Vein endothelial cell (primary cell): ENCODE measurements at places on chromosomes 13 and 19. TPM values are rescaled to one million over a fixed set of nuclear protein-coding genes. Genes with fewer than 3 reads are reported as not detected.

IQCN gene
- 0.29 and 0.33 TPM in 2 replicates for total RNA-seq

ZNF582 gene
- total RNA-seq, result 2.2 and 2.3 TPM in 2 replicates

CD33 gene
- total RNA-seq, result not detected in 2 replicates

ZNF382 gene
- 7.3 and 7.5 TPM in 2 replicates for total RNA-seq

CYP4F8 gene
- total RNA-seq, result not detected in 2 replicates

KIR2DL3 gene
- not detected in 2 replicates for total RNA-seq

CNFN gene
- total RNA-seq, result 0.65 TPM in 1 of 2 replicates, not detected in the other

IGFL2 gene
- not detected in 2 replicates for total RNA-seq

ZNF561 gene
- total RNA-seq, result 26.8 and 28.4 TPM in 2 replicates

HIF3A gene
- total RNA-seq, result 4.6 and 7.8 TPM in 2 replicates

ZNF98 gene
- total RNA-seq, result not detected in 2 replicates

MYO16 gene
- under 0.01 TPM in 1 of 2 replicates, not detected in the other for total RNA-seq

ZNF723 gene
- total RNA-seq, result not detected in 2 replicates

LILRA2 gene
- total RNA-seq, result not detected in 2 replicates

CD37 gene
- not detected in 2 replicates for total RNA-seq

ZNF548 gene
- 14.2 and 16.3 TPM in 2 replicates for total RNA-seq

ZNF737 gene
- 9.8 and 14.0 TPM in 2 replicates for total RNA-seq

ANGPTL8 gene
- total RNA-seq, result not detected in 2 replicates

SPACA4 gene
- not detected in 2 replicates for total RNA-seq

KASH5 gene
- total RNA-seq, result not detected in 2 replicates

DIS3 gene
- 34.6 and 50.3 TPM in 2 replicates for total RNA-seq

SUCLA2 gene
- 26.1 and 36.5 TPM in 2 replicates for total RNA-seq

GGN gene
- total RNA-seq, result 0.29 and 0.65 TPM in 2 replicates

MATK gene
- total RNA-seq, result 0.29 TPM in 1 of 2 replicates, not detected in the other

COX6B2 gene
- not detected in 2 replicates for total RNA-seq

ZNF575 gene
- 0.38 and 0.65 TPM in 2 replicates for total RNA-seq

PPFIA3 gene
- total RNA-seq, result 2.8 and 4.9 TPM in 2 replicates

PSG3 gene
- total RNA-seq, result not detected in 2 replicates

IL4I1 gene
- 2.6 and 6.2 TPM in 2 replicates for total RNA-seq

KLK2 gene
- total RNA-seq, result not detected in 2 replicates

ZNF320 gene
- 9.8 and 11.8 TPM in 2 replicates for total RNA-seq

CGB8 gene
- not detected in 2 replicates for total RNA-seq
